ENCODE measurements at places on chromosomes 4 and X.

- no peak for DNase-seq
These were observed 14.5 kb upstream of the TXLNG start for GRCh38 chrX:16771483-16772398.

DNA sequence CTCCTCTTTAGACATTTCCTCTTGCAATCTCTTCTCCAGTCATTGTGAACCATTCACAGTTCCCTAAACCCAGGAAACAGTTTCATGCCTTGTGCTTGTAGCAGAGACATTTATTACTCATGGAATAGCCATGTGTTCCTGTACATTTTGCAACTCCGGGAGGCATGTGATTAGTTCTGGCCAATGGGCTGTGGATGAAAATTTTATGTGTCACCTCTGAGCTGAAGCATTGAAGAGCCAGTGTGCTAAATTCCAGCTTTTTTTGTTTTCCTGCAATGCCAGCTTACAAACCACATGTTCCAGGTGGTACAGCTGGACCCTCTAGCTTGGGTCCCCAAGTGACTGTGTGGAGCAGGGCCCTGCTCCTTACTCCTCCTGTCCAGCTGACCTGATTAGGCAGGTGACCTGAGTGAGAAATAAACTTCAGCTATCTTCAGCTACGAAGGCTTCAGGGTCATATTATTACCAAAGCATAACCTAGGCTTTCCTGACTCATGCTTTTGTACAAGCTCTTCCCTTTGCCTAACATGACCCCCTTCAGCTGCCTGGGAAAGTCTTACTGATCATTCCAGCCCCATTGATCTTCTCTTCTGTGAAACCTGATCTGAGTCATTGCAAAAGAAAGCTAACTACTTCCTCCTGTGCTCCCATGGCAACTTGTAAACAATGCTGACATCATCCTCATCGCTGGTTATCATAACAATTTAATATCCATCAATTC is 200.4 kb downstream of the PTTG2 start:
- peak; percentile 87 for DNase-seq

- no peak for DNase-seq
These were observed 57.6 kb downstream of the UGT2B11 start for GRCh38 chr4:69156913-69157312.

DNA sequence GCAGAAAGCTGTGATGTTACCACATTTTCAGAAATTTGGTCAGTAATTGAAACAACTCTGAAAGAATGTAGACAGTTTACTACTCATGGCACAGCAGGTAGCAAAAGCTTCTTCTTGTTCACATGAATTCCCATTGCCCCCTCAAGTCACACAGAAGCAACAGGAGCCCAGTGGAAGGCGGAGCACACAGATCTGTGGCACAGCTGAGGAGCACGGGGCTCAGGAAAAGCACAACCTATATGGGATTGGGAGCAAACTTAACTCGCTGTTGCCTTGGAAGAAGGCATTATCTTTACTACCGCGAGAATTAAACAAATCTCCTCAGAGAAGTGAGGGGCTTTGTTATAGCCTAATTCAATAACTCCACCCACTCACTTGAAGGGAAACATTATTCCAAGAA is 358.5 kb downstream of the SPOCK3 start:
- no peak for DNase-seq

DNA sequence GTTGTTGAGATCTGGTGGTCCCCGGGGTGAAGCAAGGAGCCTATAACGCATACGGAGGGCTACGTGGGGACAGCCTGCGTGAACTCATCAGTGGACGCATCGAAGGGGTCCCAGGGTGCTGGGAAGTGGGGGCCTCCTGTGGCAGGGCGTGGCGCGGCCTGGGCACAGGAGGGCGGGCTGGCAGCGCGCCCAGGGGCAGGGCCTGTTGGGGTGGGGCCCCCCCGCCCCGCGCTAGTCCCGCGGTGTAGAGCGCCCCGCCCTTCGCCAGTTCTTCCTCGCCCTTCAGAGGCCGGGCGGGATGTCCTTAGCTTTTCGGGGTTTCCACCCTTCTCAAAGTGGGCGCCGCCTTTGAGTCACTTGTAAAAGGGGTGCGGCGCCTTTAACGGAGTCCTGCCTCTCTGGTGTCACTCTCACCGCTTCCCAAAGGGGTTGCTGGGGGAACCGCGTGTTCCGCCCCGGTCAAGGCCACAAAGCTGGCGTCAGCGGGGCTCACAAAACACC is 632 bp downstream of the PLP2 start:
- peak; percentile 82 for DNase-seq

GRCh38 chrX:17359500-17359899 is 15.5 kb upstream of the NHS start:
- DNase-seq, result no peak

DNA sequence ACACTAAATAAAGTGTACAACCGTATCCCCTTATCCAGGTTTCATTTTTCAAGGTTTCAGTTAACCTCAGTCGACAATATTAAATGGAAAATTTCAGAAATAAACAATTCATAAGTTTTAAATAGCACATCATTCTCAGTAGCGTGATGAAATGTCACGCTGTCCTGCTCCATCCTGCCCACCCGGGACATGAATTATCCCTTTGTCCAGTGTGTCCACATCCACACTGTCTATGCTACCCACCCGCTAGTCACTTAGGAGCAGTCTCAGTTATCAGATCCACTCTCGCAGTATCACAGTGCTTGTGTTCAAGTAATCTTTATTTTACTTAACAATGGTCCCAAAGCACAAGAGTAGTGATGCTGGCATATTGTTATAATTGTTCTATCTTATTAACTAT is 54.7 kb downstream of the FRYL start:
- DNase-seq, result no peak

GRCh38 chr4:71709961-71710360 is 73.9 kb downstream of the GC start:
- no peak for DNase-seq

GRCh38 chr4:80312124-80312523 is 23.4 kb upstream of the CFAP299 start:
- no peak for DNase-seq

DNA sequence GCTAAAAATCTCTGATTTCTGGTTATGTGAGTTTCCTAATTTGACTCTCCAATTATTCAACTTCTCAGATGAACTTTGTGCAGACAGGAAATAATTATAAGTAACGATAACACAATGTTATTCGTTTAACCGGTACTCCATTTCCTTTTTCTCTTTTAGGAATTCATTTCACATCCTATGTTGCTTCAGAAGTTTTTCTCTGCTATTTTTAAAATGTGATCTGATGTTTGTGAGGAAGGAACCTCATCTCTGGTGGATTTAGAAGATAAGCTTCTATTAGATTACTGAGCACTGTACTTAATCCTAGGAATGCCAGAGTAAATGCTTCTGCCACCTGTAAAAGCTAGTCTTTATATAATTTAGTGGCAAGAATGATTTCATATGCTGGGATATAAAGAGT is 116.0 kb upstream of the ETNPPL start:
- no peak for DNase-seq

DNA sequence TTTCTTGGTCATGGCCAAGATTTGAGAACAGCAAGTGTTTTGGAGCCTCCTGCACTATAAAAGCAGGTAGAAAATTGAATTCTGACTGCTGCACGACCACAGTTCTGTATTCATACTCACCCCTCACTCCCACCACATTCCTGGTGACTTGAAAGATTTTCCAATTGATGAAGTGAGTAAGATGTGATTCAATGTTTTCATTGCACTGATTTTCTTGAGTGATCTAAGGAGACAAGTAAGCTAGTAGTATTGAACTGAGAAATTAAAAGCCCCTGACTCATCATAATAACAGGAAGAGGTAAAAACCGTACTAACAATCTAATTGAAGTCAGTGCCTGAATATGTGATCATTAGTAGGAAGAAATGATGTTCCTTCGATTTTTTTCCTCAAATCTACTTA is 6.1 kb upstream of the SEC24D start:
- no peak for DNase-seq

- DNase-seq, result no peak
These were observed 178.3 kb downstream of the TMA16 start for GRCh38 chr4:163672751-163673150.

- DNase-seq, result no peak
These were observed 44.7 kb downstream of the SCD5 start for GRCh38 chr4:82753725-82754410.

GRCh38 chrX:110944751-110945675 is 149.4 kb upstream of the CHRDL1 start:
- DNase-seq, result no peak

DNA sequence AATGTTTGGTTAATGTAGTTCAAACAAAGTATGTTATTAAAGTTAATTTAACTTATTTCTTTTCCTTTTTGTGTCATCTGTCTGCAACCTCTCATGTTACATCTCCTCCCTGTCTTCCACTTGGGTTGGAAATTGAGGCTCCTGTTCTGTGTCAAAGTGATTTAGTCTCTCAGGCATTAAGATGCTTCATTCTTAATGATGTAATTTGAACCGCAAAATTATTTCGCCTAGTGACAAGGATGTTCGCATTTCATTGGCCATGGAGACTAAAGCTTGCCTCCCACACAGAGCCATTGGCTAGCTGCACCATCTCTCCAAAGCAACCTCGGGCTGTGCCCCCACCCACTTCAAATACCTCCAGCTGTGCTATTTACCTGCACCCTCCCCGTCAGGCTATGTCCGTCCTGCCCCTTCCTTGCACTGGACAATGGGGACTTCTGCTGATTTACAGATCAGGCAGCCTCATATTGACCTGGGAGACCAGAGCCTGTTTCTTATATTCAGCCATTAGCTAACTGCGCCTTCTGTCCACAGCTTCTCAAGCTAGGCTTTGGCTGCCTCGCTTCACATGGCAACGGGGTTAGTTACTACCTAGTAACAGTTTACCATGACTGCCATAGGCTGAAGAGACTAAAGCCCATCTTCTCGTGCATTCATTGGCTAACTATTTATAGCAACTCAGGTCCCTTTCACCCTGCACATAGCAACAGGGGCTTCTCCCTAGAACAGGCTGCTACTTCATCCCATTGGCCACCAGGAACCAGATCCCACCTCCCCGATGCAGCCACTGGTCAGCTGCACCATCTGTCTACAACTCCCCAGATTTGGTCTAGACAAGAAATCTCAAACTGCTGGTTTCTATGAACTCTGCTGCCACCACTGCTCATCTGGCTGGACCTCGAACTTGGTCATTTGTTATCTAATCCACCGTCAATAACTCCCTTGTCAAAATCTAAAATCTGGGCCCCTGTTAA is 8.6 kb upstream of the ZNF157 start:
- peak; percentile 63 for DNase-seq

GRCh38 chr4:21512353-21512752 is 436.2 kb downstream of the KCNIP4 start:
- DNase-seq, result no peak

- DNase-seq, result no peak
These were observed 240.2 kb downstream of the RAPGEF2 start for GRCh38 chr4:159343116-159343515.

GRCh38 chr4:133323670-133324069 is 174.6 kb downstream of the PCDH10 start:
- no peak for DNase-seq

DNA sequence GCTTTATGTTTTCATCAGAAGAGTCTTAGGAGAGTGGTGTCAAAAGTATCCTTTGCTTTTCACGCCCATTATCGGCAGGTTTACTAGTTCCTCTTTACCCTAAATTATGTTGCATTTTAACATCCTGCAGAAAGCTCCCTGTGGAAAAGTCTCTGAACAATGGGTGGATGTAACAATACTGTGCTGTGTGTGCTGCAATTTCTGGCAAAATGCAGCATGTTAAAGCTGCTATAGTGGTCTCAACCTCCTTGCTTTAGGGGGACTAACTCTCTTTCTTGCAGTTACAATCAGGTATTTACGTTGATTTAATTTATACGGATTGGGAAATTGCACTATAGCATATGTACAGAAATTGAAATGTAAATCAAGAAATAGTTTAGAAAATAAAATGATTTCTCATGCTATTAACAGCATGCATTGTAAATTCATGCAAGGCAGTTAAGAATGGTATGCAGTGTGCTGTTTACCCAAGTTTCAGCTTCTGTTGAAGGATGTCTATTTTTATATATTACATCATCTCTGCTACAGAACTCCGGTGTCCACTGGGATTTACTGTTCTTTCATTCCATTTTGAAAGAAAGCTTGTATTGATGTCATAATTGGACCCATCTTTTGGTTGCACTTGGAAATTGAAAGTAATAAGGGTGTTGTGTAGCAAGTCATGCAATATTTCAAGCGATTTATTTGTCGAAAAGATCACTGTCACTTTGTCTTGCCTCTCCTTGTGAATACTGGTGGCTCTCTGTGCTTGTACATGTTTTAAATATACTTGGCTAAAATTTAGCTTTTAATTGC is 145.7 kb downstream of the RAPGEF2 start:
- DNase-seq, result no peak

DNA sequence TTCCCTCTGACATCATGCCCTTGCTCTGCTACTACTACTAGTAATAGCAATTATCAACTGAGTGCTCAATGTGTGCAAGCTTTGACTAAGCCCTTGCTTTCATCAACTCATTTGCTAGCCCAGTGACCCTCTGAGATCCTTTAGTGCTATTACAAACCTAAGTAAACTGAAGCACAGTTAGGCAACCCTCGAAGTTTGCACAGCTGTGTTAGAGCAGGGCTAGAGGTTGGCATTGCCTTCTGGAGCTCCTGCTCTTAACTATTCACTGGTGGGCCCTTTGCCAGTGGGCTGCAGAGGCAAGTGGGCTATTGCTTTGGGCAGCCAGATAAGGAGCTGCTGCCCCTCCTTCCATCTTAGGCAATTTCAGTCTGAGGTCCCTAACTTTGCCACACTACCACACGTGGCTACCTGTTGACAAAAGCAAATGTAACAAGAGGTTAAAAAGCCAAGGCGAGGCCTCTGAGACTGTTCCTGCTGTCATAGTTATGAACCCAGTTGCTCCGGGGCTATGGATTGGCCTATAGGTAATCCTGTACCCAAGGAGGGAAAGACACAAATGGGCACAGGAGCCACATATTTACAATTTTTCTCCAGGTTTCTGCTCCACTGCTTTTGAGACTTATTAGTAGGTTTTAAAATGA is 41.5 kb upstream of the ANKRD50 start:
- DNase-seq, result no peak

GRCh38 chrX:121876305-121876704 is 828.9 kb downstream of the GLUD2 start:
- no peak for DNase-seq

DNA sequence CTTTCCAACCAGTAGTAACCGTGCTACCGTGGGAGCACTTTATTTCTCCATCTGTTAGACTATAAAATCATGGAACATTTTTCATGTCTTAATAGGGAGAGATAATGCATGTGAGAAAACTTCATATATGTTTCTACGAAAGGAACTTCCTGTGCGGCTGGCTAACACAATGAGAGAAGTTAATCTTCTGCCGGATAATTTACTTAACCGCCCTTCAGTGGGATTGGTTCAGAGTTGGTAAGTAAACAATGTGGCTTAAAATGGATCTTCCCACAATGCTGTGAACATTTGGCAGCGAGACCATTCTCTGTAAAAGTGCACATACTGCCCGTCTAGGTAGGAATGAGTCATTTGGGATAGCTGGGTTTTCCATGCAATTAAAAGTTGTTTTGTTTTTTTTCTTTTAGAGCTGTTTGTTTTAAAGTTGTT is 29.6 kb downstream of the PDK3 start:
- no peak for DNase-seq

- DNase-seq, result no peak
These were observed 991.4 kb downstream of the ARAP2 start for GRCh38 chr4:35252866-35253265.

GRCh38 chr4:33606951-33607350 is 2637.4 kb downstream of the ARAP2 start:
- DNase-seq, result no peak

- no peak for DNase-seq
These were observed 14.5 kb upstream of the CCSER1 start for GRCh38 chr4:90112715-90113114.

GRCh38 chr4:75708218-75708691 is 16.1 kb upstream of the USO1 start:
- DNase-seq, result peak; percentile 69

GRCh38 chr4:120290553-120290952 is 223.9 kb upstream of the MAD2L1 start:
- no peak for DNase-seq

All from CD4-positive, alpha-beta T cell treated with Interleukin-2 at 100 ng/mL for 4 hours (primary cell).